Right atrium auricular region (tissue), 2 donors: ENCODE measurements at places on chromosomes 12 and 14. TPM values are rescaled to one million over a fixed set of nuclear protein-coding genes. Genes with fewer than 3 reads are reported as not detected.

Gene TRMT5
- 4.2 TPM for total RNA-seq

Gene ORMDL2
- total RNA-seq: 17.1 TPM

- DNase-seq: no peak
Observed at GRCh38 chr12:31726575-31726974, 2.2 kb downstream of the AMN1 start.

GRCh38 chr12:91922674-91923073 lies 223.0 kb downstream of the BTG1 start:
- DNase-seq: no peak

Gene COCH
- 0.47 TPM for total RNA-seq

DNA sequence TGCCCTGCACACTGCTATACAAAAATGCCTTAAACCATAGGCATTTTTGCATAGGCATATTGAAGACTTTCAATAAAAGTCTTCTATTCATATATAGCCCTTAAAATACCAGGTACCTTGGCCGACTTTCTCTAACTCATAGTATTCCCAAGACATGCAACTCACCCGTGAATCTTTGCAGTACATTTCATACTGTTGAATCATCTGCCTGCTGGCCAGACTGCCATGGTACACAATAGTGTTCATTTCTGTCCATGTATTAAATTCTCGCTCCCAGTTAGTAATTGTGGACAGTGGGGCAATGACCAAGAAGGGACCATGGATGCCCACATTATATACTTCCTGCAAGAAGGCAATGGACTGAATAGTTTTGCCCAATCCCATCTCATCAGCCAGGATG lies 24.3 kb upstream of the SUPT16H start:
- no peak for DNase-seq

- DNase-seq: no peak
Observed at GRCh38 chr12:95328708-95329107, 111.1 kb downstream of the VEZT start.

Gene ACRBP
- 0.43 TPM for total RNA-seq

Gene SEC23A
- 104 TPM for total RNA-seq

Gene CDKL1
- 4.6 TPM for total RNA-seq

DNA sequence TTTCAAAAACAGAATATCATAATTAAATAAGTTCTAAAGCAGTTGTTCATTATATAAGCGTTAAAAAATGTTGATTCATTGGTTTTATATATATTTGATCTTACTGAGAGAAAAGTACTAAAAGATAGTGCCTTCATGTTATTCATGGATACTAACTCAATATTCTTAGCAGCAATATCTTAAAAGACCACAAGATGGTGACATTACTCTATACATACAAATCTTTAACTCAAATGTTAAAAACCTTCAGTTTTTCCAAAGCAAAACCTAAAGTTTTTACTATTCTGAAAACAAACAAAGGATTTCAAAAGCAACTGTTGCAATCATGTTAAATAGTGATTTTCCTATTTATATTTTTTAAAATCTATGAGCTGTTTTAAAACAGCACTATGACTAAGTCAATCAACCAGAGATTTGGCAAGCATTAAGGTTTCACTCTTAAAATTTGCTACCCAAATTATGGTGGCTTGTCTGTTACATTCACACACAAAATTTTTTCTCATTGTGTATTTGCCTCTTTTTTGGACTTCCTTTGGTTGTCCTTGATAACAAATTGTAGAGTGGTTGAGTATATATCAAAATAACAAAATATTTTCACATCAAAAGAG lies 50.1 kb upstream of the RERGL start:
- no peak for DNase-seq

Gene HHIPL1
- 2.4 TPM for total RNA-seq
